ENCODE measurements at places on chromosomes 4 and X.

GRCh38 chr4:181261279-181261678, 981.9 kb upstream of the TENM3 start:
- DNase-seq, result no peak

DNA sequence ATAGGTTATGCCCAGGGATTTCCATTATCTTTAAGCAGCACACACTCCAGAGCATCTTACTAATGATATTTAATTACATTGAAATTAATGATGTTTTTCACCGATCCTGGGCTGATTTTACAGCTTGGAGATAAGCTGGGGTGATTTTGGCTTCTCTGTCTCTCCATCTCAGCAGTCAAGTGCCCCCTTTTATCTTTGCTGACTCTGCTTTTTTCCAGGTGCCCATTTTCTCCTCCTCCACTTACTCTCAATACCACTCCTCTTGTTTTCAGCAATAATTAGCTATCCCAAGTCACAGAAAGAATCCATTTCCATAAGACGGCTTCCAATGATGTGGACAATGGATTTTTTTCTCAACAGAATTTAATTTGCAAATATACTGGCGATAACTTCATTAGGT, 266.7 kb downstream of the GBA3 start:
- no peak for DNase-seq

- DNase-seq, result no peak
These were observed 72.1 kb upstream of the DOCK11 start for GRCh38 chrX:118423558-118423957.

DNA sequence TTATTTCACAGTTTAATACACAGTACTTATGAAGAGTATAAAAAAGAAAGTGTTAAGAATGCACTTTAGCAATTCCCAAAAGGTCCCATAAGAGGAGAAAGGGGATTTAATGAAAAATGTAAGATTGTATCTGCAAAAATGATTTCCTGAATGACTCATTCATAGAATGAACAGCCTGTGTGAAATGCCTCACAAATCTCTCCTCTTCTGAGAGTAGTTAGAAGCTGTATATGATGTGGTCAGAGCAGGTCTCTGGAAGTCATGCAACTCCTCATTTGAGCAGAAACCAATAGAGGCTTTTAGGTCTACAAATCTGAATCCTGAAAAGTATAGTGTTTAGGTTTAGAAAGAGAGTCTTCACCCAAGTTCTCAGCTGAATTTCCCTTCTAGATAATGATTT, 381.3 kb upstream of the INTU start:
- DNase-seq, result no peak

DNA sequence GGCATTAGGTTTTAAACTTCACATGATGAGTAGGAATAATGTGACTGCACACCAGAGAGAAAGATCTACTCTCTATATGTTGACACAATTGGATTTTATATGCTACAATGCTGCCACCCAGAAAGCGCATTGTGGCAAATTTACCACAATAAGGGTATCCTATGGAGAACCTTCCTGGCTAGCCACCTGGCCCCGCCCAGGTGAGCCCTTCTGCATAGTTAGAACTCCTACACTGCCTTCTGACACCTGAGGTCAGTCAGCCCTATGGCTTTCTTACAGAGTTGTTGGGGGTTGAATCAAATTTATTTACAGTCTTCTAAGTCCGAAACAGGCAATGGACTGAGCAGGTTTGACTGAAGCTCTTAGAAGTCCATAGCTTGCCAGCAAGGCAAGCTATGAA, 153.8 kb upstream of the S100G start:
- DNase-seq, result no peak

DNA sequence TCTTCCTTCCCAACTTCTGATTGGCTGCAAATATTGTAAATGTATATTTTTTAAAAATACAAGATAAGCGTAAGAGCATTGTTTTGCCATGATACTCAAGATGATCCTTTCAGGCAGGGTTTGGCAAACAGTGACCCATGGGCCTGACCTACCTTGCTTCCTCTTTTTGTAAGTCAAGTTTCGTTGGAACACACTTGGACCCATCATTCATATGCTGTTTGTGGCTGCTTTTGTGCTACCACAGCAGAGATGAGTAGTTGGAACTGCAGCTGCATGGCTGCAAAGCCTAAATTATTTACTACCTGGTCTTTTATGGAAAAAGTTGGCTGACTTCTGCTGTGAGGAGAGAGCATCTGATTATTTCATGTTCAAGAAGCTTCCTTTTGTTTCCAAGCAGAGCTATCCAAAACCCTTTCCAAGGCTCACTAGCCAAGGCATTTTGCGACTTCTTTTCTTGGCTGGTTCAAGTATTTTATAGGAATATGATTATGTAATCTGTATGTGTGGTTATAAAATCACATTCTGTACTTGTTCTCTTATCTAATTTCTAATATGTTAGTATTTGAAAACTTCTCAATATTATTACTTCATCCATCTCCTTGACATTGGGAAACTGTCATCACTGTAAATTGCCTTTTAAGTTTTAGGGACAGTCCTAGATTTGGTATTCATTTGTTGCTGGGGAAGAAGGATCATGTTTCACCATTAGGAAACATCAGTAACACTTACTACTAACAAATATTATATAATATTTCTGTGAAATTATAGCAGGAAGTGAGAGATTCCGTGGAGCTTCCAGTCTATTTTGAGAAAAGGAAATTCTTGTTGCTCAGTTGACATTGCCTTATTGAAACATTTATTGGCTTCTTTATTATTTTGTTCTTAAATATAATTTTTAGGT, 109.2 kb downstream of the ARHGAP10 start:
- DNase-seq, result no peak

DNA sequence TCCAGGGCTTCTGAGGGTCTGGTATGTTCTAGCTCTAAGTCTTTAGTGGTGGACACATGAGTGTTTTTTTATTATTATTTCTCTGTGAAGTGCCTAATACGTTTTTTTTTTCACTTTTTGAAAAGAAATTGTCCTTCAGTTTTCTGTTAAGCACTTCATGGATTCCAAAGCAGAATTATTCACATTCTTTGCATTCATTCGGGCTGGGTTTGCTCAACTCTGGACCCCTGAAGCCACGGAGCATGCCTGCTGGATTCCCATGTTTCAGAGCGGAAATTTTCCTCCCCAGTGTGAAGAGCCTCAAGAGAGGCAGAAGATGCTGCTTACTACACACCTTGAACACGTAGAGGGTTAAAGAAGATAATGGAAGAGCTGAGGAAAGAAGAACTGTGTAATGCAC, 107.5 kb downstream of the EGF start:
- DNase-seq, result no peak

DNA sequence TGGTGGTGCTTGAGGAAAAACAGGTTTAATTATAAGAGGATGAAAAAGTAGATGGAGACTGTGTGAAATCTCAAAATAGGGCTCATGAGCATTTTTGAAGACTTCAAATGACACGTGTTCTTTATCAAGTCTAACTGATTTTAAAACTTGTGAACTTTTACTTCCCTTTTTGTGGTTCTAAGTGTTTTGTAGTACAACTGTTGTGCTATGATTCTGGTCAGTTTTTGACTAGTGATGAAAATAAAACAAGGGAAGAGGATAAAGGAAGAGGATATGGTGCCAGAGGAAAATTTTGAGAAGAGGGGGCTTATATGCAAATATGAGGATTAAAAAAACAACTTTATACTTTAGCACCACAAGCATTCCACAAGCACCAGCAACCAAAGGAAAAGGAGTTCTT, 644.0 kb downstream of the RPA4 start:
- DNase-seq, result no peak

DNA sequence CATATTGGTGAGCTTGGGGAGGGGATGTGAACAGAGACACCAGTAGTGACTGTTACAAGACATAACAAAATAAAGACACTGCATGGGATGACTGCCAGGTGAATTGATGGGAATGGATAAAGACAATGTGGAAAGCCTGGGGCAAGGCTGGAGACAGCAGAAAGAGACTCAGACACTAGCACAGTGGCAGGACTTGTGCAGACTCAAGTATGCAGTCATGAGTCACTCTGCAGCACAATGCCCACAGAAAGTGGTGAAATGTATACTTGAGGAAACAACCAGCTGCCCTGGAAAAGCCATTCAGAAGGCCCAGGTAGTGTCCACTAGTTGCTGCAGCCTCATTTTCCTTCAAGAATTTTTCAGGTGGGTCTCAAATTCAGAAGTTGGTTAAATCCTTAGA, 452.3 kb downstream of the MID1IP1 start:
- no peak for DNase-seq

- no peak for DNase-seq
These were observed 57.6 kb upstream of the ADRA2C start for GRCh38 chr4:3708611-3709010.

- DNase-seq, result no peak
These were observed 65.2 kb downstream of the PHOX2B start for GRCh38 chr4:41683326-41683725.

DNA sequence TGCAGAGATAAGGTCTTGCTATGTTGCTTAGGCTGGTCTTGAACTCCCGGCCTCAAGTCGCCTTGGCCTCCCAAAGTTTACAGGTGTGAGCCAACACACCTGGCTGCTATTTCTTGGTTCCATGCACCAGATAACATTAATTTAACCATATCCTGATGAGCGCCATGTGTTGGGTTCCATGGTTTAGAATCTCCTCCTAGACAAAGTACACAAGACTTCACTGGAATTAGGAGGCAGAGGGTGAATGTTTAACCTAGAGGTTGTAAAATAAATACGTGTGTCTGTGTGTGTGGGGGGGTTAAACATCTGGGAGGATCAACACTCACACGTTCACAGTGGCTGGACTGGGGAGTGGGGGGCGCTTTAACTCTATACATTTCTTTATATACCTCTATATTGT, 32.4 kb upstream of the SORCS2 start:
- DNase-seq, result peak; percentile 9

DNA sequence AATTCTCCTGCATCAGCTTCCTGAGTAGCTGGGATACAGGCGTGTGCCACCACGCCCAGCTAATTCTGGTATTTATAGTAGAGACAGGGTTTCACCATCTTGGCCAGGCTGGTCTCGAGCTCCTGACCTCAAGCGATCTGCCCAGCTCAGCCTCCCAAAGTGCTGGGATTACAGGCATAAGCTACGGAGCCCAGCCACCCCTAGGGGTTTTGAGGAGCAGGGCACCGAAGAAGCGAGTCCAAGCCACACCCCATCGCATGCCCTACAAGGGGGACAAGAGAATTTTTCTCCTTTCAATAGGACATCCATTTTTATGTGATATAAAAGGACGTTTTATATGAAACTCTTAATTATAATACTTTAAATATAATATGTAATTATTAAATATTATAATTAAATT, 13.9 kb upstream of the KLF3 start:
- DNase-seq, result no peak

DNA sequence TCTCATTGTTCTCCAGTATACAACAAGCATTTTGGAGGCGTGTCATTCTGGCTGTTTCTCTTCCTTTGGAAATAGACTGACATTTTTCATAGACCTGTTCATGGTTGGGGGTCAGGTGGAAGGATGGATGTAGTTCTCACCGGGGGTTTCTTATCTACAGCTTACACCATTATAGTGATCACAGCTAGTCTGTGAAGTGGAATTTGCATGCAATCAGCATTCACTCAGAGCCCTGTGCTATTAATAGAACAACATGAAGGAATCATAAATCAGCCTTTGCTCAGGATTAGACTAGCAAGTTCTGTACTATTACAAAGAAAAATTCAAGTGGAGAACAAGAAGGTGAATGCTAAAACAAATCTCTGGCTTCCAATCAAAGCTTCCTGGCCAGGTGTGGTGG, 132.6 kb upstream of the PUDP start:
- DNase-seq, result no peak

DNA sequence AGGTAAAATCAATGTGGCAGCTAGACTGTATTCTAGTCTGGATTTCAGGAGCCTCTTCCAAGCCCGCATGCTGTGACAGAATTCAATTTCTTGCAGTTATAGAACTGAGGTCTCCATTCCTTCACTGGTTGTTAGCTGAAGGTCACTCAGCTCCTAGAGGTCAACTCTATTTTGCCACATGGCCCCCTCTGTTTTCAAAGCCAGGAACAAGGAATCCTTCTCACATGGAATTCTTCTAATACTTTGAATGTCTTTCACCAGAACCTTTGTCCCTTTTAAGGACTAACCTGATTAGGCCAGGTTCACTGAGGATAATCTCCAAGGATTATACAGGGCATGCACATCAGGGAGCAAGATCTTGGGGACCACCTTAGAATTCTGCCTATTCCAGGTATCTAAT, 23.4 kb upstream of the MMRN1 start:
- no peak for DNase-seq

GRCh38 chr4:112531146-112531545, 15.2 kb upstream of the NEUROG2 start:
- DNase-seq, result no peak

GRCh38 chrX:134990801-134991481, at the start of gene SMIM10:
Gene SMIM10, plus strand, starts transcription at chrX:134990991. Its CDS starts 105 bp downstream, at chrX:134991096.
- peak; percentile 93 for DNase-seq

- DNase-seq, result no peak
These were observed 18.6 kb downstream of the ZCCHC4 start for GRCh38 chr4:25330905-25331808.

- DNase-seq, result no peak
These were observed 25.7 kb downstream of the RNF128 start for GRCh38 chrX:106752101-106752678.

GRCh38 chrX:28675173-28675572, 87.9 kb downstream of the IL1RAPL1 start:
- no peak for DNase-seq

DNA sequence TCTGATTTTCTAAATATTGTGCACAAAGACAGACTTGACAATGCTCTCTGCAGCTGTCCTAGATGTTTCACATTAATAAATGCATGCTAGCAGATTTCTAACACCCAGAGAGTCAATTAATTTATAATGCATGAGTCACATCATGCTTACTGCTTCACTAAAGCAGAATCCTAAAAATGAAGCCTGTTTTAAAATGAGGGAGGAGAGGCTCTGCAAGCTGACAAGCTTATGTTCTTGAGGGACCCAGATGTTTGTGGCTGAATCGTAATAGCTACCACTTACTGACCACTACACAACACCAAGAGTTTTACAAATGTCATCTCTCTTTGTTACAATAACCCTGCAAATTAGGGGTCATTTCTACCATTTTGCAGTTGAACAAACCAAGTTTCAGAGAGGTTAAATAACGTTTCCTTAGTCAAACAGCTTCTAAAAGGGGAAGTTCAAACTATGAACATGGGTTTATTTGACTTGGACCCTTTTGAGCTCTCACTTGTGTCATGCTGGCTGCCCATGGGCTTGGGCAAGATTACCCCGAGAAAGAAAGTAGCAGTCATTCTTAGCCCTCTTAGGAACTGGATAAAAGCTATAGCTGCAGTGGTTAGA, 262.7 kb upstream of the ETNPPL start:
- DNase-seq, result no peak

GRCh38 chr4:100069207-100069606, 119.1 kb upstream of the H2AZ1 start:
- no peak for DNase-seq

DNA sequence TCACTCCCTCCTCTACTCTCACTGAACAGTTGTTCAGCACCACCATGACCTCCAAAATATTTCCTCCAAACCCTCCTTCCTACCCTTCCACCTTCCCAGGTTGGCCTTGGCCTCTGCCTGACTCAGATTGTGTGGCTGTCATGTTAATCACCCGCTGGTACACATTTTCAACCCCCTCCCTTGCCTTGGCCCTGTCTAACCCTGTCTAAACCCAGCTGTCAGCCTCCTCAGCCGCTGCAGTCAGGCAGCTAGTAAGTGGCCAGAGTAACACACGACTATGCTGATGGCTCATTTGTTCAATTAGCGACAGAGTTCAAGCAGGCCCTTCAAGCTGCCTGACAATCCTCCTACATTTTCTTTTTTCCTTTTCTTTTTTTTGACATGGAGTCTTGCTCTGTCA, 18.0 kb downstream of the ING2 start:
- DNase-seq, result no peak

- no peak for DNase-seq
These were observed 728.2 kb downstream of the ARAP2 start for GRCh38 chr4:35516102-35516501.

Measured in aorta (tissue), 5 donors.